ENCODE measurements at places on chromosomes 6 and 20.

DNA sequence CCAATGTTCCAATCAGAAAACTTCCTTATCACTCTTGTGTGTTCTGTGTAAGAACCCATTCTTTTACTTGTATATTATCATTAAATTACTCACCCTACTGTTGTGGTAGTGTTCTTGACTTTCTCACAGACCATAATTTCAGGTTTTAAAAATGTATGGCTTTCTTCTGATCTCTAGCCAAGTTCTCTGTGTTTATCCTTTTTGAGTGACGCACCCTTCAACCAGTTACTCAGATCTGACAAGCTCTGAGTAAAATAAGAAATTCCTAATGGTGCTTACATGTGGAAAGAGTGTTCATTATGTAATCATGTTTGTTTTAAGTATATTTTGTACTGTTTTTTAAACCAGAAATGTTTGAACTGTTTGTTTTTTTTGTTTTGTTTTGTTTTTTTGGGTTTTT lies 11.0 kb downstream of the TBPL1 start:
- DNase-seq, result no peak

- DNase-seq, result no peak
Measured at GRCh38 chr20:36454698-36455427, 86.5 kb upstream of the MYL9 start.

DNA sequence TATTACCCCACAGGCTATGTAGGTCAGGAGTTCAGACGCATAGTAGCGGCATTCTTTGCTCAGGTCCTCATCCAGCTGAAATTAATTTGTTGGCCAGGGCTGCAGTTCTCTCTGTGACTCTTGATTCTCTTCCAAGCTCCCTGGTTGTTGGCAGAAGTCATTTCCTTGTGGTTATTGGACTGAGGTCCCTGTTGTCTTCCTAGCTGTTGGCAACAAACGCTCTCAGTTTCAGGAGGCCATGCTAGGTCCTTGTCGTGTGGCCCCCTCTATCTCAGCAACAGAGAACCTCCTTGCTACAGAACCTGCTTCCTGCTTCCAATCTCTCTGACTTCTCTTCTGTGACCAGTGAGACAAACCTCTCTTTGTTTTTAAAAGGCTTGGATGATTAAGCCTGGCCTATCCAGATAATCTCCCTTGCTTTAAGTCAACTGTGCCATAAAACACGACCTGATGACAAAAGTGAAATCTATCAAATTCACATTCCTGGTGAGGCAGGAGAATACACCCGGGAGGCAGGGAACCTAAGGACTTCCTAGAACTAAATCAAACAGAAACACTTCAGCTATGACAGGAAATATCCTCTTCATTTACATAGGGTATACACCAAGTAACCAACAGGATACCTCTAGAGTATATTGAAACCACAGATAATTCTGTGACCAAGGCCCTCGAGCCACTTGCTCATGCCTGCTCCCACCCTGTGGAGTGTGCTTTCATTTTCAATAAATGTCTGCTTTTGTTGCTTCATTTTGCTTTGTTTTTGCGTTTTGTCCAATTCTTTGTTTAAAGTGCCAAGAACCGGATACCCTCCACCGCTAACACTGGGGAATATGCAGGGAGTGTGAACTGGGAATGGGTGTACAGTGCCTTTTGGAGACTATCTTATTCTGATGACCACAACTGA lies 196.0 kb downstream of the BTBD3 start:
- no peak for DNase-seq

DNA sequence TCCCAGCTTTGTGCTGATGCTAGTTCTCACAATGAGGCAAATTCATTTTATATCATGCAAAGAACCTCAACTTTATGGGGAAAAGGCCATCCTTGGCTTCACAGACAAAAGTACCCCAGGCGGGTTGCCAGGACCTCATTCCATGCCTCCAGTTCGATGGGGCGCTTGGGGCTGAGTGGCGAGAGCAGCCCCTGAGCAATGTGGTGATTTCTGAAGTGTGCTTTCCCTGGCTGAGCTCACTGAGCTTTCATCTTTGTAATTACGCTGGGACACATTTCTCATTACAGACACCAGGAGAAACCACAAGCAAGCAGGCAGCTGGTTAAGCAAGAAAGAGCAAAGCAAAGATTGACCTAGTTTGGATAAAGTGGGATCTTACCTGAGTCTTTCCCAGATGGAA lies 301.5 kb upstream of the CDH4 start:
- DNase-seq, result no peak

DNA sequence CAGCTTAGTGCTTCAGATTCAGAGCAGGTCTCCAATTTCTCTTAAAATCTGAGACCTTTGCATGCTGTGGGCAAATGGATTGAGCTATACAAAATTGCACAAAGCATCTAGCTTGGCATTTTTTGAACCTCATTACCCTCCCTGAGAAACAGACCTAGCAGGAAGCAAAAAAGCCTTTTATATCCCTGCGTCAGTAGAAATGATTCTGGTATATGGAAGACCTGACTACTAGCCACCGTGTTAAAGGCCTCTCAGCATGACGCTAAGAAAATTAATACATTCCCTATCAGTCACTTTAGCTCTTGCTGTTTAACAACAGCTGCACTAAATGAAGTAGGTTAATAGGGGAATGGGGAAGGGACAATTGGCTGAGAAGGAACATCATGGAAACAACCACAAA lies 110.7 kb upstream of the SMLR1 start:
- DNase-seq, result no peak

DNA sequence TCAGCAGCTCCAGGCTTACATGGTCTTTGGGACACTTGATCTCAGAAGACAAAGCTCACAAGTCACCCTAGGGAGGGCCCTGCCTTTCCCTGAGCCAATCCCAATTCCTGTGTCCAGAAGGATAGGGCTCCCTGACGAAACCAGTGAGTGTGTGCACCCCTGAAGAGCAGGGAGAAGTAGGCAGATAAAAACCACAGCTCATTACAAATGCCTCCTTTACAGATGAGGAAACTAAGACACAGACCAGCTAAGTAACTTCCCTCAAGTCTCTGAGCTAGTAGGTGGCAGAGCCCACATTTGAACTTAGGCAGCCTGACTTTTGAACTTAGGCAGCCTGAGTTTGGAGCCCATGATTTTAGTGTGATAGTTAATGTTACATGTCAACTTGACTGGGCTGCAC lies 6.7 kb upstream of the ZFAND3 start:
- no peak for DNase-seq

DNA sequence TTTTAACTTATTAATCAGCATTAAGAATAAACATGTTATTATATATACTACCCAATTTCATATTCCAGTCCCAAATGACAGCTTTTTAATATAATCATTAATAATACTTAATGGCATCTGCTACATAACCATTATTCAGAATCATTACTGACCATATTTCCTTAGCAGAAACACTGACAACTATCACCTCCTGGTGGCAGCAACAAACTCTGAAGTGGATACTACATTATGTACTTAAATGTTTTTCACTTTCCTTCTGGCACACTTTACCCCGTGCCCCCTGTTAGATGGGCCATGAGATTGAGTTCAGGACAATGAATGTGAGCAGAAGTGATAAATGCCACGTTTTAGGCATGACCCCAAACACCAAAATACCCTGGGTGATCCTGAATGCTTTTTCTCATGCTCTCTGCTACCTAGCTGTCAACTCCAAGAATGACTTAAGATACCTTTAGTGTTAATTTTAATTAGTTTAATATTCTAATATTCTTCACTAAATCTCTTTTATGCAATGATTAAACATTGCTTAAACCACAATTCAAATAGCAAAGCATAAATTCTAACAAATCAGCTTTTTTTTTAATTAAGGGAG lies 77.1 kb downstream of the LMBRD1 start:
- peak; percentile 11 for DNase-seq

DNA sequence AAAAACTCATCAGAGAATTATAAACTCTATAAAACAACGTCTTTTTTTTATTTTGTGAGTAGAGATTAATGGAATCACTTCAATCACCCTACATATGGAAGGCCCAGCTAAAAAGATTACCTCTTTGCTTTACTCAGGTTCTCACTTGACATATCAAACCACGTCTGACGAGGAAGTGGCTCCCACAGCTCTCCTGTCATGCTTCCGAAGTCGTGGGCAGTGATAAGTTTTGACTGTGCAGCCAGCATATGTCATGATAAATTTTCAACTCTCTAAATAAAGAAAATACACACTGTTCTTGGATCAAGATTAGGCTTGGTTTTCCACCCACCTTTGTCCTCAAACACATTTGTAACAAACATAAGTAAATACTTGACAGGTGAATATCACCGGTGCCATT lies 279.5 kb upstream of the RNF217 start:
- no peak for DNase-seq

GRCh38 chr6:165042912-165043311 lies 266.5 kb downstream of the C6orf118 start:
- DNase-seq, result no peak

DNA sequence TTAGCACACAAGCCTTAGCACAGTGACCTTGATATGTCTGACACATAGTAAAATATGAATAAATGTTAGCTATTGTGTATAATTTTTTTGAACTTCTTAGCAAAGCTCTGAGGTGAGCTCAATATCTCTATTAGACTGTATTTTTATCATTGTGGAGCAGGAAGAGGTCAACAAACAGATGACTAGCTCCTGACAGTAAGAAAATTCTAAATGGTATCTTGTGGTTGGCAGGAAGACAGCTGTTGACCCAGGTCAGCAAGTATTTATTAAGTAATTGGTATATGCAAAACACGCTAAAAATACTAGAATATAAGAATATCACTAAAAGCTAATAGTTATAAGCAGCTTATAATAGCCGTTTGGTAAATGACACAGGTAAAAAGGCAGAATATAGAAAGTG lies 77.5 kb upstream of the MARCKS start:
- DNase-seq, result no peak

GRCh38 chr20:10328897-10329255 lies 105.1 kb downstream of the MKKS start:
- no peak for DNase-seq

GRCh38 chr6:134622382-134623173 lies 304.7 kb upstream of the SGK1 start:
- DNase-seq, result no peak

DNA sequence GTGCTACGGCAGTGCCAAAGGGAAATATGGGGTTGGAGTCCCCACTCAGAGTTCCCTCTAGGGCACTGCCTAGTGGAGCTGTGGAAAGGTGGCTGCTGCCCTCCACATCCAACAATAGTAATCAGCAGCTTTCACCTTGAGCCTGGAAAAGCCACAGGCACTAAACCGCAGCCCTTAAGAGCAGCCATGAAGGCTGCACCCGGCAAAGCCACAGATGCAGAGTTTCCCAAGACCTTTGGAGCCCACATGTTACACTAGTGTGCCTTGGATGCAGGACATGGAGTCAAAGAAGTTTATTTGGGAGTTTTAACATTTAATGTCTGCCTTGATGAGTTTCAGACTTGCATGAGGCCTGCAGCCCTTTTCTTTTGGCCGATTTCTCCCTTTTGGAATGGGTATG lies 91.4 kb upstream of the HSF2 start:
- DNase-seq, result no peak

DNA sequence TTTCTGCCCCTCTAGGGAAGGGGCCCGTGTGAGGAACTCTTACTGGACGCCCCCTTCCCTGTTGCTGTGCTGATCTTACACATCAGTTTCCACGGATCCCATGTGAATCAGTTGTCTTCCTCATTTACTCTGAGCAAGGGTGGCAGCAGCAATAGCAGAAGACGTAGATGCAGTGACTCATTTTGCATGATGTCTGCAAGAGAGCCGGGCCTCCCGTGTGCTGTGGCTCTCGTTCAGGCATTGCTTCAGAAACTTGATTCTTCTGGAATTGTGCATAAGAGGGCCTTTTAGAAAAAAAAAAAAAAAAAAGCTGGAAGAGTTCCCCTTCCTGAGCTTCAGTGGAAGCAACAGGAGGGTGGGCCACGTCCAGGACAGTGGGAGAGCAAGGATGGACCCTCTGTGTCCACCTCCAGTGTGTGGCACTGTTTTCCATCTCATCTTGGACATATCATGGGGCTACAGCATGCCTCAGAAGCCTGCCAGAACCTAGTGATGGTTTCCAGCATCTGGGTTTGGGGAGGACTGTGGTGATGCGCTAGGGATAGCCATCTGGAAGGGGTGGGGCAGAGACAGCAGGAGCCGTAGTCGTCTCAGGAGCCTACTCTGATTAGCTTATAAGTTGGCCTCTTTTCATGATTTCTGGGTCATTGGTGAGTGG lies 62.1 kb downstream of the FOXO3 start:
- no peak for DNase-seq

GRCh38 chr20:12051206-12052163 lies 133.8 kb downstream of the BTBD3 start:
- no peak for DNase-seq

- DNase-seq, result no peak
Measured at GRCh38 chr20:15378151-15378550, 1040.7 kb upstream of the FLRT3 start.

GRCh38 chr6:32371229-32371628 lies 474 bp downstream of the TSBP1 start:
- DNase-seq, result no peak

GRCh38 chr20:13212750-13213149 lies 8.3 kb upstream of the ISM1 start:
- no peak for DNase-seq

- no peak for DNase-seq
Measured at GRCh38 chr6:167762259-167762962, 64.3 kb upstream of the AFDN start.

GRCh38 chr6:152201120-152201519 lies 393.6 kb downstream of the ESR1 start:
- no peak for DNase-seq

DNA sequence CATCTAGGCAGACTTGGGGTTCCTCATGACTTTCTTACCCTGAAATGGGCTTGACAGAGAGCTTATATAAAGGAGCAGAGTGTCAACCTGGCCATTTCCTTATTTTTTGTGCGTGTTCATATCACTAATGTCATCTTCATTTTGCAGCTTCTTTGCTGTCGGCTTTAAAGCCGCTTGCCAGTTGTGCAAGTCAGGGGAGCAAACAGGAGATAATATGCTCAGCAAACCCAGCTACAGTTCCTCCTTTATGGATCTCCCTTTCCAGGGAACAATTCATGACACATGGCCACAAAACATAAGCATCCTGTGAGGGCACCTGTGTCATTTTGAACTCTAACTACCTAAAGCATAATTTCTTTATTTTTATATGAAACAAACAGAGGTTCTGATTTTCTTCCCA lies 6.5 kb upstream of the TUBB2B start:
- DNase-seq, result no peak

GRCh38 chr6:114216789-114217467 lies 125.9 kb downstream of the HS3ST5 start:
- no peak for DNase-seq

- DNase-seq, result no peak
Measured at GRCh38 chr6:13009031-13009430, 292.5 kb downstream of the PHACTR1 start.

DNA sequence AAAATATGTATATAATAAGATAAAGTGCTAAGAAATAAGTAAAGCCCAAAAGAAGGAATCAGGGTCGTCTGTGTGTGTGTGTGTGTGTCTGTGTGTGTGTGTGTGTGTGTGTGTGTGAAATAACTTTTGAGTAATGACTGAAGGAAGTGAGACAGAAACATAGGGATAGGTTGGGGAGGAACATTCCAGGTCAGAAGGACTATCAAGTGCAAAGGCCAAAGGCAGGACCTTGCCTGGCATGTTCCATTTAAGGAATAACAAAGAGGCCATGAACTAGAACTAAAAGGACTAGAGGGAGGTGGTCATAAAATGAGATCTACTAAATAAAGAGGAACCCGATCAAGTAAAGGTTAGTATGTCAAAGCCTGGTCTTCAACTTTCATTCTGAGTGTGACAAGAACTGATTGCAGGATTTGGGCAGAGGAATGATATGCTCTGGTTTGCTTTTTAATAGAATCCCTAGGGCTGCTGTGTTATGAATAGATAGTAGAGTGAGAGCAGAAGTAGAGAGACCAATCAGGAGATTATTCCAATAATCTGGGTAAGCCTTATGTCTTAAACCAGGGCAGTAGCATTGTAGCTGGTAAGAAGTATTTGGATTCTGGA lies 6.9 kb downstream of the ENPP3 start:
- DNase-seq, result no peak

Measured in GM20000 (cell line).